Esophagus mucosa (tissue), 1 donor: ENCODE measurements at places on chromosomes 3 and 15. TPM values are rescaled to one million over a fixed set of nuclear protein-coding genes. Genes with fewer than 3 reads are reported as not detected.

The ACKR2 gene
- 1.1 TPM for total RNA-seq

The ACAN gene
- total RNA-seq, result 0.04 TPM

- ATAC-seq, result peak; percentile 65
Measured at GRCh38 chr3:130850044-130850797, 43.7 kb upstream of the ATP2C1 start.

The SLC33A1 gene
- 11.8 TPM for total RNA-seq

GRCh38 chr3:76728426-76728825 lies 311.5 kb upstream of the ROBO2 start:
- no peak for ATAC-seq

The ARGFX gene
- not detected for total RNA-seq

- ATAC-seq, result peak; percentile 25
Measured at GRCh38 chr3:128435058-128435457, 31.6 kb downstream of the DNAJB8 start.

The CD200R1 gene
- 2.9 TPM for total RNA-seq

The GPR149 gene
- total RNA-seq, result not detected

The EPHA6 gene
- total RNA-seq, result 1.1 TPM

GRCh38 chr15:87219650-87220615 lies 1036.6 kb downstream of the NTRK3 start:
- ATAC-seq, result no peak

The IGSF10 gene
- 0.20 TPM for total RNA-seq
